HEK293T (cell line): ENCODE measurements at places on chromosomes 1 and 21.

DNA sequence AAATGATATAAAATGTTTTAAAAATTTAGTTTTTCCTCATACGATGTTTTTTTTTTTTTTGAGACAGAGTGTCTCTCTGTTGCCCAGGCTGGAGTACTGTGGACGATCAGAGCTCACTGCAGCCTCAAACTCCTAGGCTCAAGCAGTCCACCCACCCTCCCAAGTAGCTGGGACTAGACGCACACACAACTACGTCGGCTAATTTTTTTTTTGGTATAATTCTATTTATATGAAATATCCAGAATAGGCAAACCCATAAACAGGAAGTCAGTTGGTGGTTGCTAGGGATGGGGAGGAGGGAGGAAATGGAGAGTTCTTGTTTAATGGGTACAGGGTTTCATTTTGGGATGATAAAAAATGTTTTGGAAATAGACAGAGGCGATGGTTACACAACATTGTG, 56.5 kb downstream of the WARS2 start:
- DNase-seq: no peak

DNA sequence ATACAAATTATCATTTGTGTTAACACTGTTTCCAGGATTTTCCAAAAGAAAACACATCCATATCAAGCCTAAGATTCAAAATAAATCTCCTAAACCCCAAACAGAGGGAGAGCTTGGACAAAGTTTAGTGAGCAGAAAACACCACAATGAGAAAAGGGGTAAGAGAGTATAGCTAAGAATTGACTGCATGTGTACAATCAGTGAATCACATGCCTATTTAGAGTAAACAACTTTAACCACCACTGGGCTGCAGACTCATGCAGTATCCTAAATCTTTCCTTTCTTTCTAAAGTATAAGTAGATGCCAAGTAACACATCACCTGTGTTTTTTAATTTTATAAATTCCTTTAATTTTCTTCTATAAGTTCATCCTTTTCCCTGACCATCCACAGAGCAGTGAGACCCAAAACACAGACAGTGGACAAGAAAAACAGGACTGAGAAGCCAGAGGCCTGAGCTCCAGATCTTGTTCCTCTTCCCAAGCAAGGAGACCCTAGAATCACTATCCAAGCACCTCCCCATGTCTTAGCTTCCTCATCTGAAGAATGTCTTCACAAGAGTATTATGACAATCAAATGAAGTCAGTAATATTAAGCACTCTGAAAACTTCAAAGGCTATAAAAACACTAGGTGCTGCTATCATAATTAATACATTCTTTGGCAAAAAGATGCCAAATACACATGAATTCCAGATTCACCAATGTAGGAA, 93.1 kb downstream of the VAV3 start:
- no peak for DNase-seq

DNA sequence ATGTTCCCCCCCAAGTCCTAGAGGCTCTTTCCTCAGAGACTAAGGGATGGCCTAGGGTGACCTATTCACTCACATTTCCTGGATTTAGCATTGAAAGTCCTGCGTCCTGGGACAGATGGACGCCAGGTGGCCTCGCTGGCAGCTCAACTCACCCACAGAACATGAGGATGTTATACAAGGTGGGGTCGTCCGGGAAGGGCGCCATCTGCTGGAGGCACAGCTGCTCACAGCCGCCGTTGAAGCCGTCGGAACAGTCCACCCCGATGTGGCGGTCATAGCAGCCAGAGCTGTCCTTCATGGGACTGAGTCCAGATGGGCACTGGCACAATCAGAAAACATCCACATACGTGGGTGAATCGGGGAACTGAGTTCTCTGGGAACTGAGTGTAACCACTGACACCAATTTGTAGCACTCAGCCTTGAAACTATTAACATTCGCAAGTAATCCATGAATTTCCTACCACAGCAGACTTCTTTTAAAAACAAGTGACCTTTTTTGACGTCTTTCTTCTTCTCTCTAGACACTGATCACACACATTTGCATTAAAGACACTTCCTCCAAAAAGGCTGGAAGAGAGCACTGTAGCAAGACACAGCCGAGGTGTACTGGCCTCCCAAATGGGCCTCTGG, 215.4 kb downstream of the ASTN1 start:
- DNase-seq: peak; percentile 86

DNA sequence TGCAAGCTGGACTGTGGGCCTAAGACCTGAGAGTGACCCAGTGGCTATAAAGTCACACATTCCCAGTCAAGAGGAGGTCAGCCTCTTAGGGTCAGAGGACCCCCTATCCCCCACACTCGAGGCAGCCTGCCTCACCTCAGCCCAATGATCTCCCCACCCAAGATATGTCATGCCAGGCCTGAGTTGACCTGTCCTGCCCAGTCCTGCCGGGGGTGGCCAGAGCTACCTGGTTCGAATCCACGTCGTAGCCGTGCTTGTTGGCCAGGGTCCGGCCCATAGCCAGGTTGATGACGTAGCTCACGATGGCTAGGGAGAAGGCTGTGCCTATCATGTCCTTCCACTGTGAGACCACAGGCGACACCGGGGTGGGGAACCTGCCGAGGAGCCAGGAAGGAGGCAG, 15.6 kb downstream of the SLC26A9 start:
- no peak for DNase-seq

GRCh38 chr1:217417363-217417762, 213.5 kb downstream of the GPATCH2 start:
- DNase-seq: no peak

DNA sequence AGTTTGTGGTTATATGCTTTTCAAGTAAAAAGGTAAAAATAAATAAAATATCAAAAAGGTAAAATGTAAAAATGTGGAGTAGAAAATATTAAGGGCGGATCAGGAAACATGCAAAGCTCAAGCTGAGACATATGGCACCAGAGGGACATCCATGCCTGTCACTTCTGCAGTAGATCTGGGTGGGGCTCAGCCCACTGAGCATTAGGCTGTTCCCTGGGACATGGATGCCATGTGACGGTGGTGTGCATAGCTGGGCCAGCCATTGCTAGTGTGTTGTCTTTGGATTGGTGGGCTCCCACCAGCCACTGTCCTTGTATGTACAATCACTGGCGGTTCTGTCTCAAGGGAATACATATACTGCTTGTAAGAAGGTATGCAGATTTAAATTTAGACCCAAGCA, 3.0 kb downstream of the TTC13 start:
- no peak for DNase-seq

DNA sequence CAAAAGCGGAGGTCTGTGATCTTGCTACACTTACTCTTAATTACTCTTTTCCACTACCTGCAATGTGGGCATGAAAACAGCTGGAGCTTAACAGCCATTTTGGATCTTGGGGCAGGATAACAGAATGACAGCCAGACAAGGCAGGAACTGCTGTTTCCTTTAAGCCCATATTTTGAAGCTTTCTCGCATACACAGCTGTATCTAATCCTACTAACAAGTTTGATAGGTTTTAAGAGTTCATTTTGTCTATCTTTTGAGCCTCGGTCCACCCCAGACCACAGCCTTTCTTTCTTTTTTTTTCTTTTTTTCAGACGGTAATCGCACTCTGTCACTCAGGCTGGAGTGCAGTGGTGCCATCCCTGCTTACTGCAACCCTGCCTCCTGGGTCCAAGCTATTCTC, 42.4 kb upstream of the CRB1 start:
- DNase-seq: no peak

DNA sequence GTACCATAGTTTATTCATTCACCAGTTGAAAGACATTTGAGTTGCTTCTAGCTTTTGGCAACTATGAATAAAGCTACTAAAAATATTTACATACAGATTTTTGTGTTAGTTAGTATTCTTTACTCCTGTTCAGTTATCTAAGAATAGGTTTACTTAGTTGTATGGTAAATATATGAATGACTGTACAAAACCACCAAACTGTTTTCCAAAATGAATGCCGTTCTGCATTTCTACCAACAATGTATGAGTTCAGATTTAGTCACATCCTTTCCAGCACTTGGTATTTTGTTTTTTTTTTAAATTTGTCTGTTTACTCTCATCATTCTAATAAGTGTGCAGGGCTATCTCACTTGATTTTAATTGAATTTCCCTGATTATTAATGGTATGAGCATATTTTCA, 3.4 kb upstream of the KIFAP3 start:
- DNase-seq: no peak

DNA sequence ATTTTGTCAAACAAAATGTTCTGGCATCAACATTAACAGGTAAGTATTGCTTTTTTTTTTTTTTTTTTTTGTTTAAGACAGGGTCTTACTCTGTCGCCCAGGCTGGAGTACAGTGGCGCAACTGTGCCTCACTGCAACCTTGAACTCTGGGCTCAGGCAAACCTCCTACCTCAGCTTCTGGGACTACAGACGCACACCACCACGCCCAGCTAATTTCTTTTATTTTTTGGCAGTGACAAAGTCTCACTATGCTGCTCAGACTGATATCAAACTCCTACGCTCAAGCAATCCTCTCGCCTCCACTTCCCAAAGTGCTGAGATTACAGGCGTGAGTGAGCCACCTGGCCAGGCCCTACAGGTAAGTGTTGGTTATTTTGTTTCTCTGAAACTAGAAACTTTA, 2.4 kb downstream of the TUT4 start:
- DNase-seq: no peak

- no peak for DNase-seq
Measured at GRCh38 chr1:11291049-11291448, 18.1 kb downstream of the UBIAD1 start.

DNA sequence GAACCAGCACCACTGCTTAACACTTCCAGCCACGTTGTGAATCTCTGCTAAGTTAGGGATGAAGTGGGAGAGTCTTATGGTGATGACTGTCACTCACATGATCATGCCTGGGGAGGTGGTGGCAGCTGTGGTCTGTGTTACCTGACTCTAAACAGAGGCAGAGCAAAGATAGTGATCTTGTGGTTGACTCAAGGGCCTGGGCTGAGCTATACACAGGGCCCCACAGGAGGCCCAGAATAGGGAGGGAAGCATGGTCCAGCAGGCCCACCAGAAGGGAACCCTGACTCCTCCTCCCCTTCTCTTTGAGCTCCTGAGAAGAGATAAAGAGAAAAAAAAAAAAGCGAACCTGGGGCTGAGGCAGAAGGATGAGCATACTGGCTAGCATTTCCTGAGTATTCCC, 55.0 kb downstream of the PLXNA2 start:
- DNase-seq: no peak

- DNase-seq: no peak
Measured at GRCh38 chr1:112793631-112794565, 78.8 kb upstream of the PPM1J start.

DNA sequence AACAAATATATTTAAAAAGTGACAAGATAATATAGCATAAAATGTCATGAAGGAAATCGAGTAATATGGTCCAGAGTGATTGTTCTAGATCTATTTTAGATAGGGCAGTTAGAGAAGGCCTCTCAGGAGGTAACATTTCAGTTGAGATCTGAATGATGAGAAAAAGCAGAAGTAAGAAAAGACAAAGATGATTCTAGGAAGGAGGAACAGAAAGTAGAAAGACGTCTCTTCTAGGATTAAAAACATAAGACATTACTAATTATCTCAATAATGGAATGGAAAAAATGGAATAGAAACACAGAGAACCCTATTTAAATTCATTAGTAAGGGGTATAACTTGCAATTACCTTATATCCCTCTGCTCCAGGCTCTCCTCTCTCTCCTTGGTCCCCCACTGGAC, 130.0 kb upstream of the ZNHIT6 start:
- DNase-seq: no peak

GRCh38 chr1:176643536-176643935, 180.6 kb downstream of the PAPPA2 start:
- no peak for DNase-seq

DNA sequence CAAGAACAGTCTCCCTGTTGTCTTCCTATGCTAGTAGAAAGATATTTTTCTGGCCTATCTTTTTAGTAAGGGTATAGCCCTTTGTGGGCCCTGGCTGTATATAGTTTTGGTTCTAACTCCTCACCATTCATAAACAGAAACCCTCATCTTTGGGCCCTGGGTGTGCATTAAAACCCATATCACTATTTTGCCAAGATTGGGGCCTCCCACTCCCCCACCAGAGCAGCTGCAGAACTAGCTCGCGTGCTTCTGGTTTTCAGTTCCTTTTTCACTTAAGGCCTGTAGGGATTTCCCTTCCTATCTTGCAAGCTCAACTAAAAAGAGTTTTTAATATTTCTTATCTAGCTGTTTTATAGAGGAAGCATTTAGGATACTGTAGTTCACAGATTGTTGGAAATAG, 106.4 kb downstream of the RGL1 start:
- DNase-seq: no peak

DNA sequence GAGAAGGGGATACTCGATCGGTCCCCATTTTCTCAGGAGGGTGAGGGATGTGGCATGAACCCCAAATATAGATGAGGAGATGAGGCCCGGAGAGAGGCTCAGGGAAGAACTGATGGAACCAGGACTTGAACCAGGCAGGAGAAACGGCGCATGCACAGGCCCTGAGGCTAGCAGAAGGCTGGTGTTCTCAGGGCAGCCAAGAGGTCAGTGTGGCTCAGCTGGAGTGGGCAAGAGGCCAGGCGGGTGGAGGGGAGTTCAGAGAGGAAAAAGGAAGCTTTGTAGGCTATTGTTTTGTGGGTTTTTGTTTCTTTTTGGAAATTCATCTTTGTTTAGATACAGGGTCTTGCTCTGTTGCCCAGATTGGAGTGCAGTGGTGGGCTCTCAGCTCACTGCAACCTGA, 122.0 kb downstream of the LACTBL1 start:
- no peak for DNase-seq

DNA sequence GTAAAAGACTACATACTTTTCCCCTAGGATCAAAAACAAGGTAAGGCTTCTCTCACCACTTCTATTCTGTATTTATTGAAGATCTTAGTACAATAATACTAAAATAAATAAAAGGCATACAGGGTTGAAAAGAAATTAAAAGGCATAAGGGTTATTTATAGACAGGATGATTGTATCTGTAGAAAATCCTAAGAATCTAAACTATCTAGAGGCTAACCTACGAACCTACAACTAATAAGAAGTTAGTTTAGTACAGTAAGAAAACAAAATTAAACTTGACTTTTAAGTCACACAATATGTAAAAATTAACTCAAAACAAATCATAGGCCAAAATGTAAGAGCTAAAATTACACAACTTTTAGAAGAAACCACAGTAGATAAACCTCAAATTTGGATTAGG, 50.4 kb upstream of the ADAM30 start:
- DNase-seq: no peak

GRCh38 chr1:17011092-17011438, 663 bp downstream of the ATP13A2 start:
- DNase-seq: no peak

GRCh38 chr1:17984583-17984982, 123.0 kb upstream of the IGSF21 start:
- DNase-seq: peak; percentile 62
